ENCODE measurements at places on chromosomes 11 and 22. TPM values are rescaled to one million over a fixed set of nuclear protein-coding genes. Genes with fewer than 3 reads are reported as not detected.

Gene C11orf97
- total RNA-seq, result not detected

Gene UNC93B1
- 16.8 TPM for total RNA-seq

Gene NOX4
- total RNA-seq, result 0.56 TPM

Gene MARK2
- 6.6 TPM for total RNA-seq

Gene OPCML
- 0.06 TPM for total RNA-seq

Gene OR56A1
- total RNA-seq, result not detected

Gene INS
- total RNA-seq, result not detected

Gene CNTN5
- total RNA-seq, result 1.5 TPM

Gene ART1
- total RNA-seq, result not detected

Gene HTR3A
- not detected for total RNA-seq

Gene PKDREJ
- 0.06 TPM for total RNA-seq

Gene SEPTIN3
- not detected for total RNA-seq

Gene AGBL2
- 1.6 TPM for total RNA-seq

Gene OTOG
- total RNA-seq, result not detected

Gene ZNF215
- total RNA-seq, result 4.0 TPM

Gene OR6T1
- not detected for total RNA-seq

Gene OR5F1
- total RNA-seq, result not detected

Gene MIAT
- total RNA-seq, result 0.53 TPM

Gene PYGM
- 1.3 TPM for total RNA-seq

Gene USP2
- total RNA-seq, result 0.06 TPM

Gene NTM
- 35.0 TPM for total RNA-seq
